Peyer's patch (tissue), 4 donors: ENCODE measurements at places on chromosomes 12 and 14.

DNA sequence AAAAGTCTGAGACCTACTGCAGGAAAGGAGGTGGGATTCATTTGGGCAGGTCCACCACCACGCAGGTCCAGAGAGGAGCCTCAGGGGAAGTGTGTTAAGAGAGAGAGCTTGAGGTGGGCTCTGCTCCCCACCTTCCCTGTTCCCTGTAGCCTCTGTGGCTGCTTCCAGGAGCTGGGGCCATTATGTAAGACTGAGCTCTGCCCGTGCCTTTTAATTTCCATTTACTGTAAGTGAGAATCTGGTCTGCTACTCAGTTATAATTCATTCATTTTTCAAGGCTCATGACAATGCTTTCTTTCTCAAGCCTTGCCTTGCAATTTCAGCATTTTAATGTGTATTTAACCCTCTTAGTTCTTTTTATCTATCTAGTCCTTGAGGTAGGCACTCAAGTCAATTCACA lies 8.3 kb downstream of the SLC4A8 start:
- DNase-seq: no peak

DNA sequence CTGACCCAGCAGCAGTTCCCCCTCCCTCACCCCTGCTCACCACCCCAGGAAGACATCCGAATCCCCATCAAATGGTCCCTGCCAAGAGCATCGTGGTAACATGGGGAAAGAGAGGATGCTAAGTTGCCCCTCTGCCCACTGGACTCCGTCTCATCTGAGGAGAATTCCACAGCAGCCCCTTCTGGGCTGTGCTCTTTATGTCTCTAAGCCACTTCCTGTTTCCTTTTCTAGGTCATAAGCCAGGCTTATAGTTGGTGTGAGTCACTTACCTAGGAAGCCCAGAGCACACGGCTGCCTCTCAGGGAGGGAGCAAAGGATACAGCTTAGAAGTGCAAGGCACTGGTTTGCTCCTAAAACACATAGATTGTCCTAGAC lies 76.0 kb downstream of the VCPKMT start:
- DNase-seq: no peak

DNA sequence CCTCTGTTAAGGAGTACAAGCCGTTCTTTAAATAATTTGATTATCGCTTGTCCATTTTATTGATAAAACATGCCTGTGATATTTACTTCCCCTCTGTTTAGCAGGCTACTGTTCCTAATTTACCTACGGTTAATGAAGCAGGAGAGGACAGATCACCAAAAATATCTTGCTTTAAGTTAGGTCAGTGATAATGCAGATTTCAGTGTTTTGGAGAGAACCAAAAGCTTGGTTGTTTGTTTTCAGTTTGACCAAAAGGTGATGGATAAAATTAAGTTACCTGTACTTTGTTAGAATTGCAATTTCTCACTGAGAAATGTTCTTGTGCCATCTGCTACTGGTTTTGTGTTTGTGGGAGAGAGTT lies 958 bp downstream of the SPATS2 start:
- DNase-seq: no peak

- DNase-seq: no peak
Measured at GRCh38 chr14:94387051-94388026, 1.1 kb downstream of the SERPINA1 start.

DNA sequence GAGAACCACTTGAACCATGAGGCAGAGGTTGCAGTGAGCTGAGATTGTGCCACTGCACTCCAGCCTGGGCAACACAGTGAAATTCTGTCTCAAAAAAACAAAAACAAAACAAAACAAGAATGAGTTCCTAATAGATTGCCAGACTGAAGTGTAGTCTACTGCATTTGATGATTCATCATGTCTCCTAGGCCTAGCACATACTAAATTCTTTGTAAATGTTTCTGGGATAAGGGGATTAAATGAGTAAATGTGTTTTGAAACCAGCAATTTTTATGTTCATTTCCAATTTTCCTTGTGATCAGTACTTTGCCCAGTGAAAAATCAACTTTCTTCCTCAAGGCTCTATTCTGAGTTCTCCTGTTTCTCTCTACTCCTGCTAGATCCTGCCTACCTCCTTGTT lies 2.9 kb upstream of the DYRK2 start:
- DNase-seq: no peak

- no peak for DNase-seq
Measured at GRCh38 chr14:36021591-36022320, 154.8 kb downstream of the PTCSC3 start.

DNA sequence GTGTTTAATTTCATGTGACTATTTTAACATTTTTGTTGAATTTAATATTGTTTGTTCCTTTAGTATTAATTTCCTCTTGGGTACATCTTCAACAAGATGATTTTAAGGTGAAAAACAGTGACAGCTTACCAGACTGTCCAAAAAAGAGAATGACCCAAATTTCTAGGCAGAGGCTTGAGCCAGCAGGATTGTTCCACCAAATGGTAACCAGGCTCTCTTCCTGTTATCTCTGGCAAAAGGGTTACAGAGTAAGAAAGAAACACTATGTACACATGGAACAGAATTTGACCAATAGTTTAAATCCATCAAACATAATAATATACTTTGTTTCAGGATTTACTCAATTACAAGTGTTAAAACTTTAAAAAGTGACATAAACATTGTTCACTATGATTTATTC lies 39.0 kb downstream of the YAF2 start:
- no peak for DNase-seq

DNA sequence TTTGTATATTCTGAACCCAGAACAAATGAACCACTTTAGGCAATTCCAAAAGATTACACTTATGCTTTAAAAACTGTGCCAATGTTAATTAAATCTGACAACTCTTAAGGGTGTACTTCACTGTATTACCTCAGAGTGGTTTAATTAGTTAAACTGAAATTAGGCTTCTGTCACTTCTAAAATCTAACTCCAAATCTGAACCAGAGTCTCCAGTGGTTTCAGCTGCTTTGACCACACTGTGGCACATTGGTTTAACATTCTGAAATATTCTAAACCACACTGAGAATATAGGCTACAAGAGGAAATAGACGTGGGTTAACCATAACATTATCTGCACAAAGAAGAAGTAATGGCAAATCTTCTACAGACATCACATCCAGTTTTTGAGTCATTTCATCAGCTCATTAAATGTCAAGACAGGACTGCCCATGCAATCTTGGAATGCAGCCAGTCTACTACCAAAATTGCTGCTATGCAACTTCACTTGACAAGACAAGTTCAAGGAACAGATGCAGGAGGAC lies 94.8 kb downstream of the LRP6 start:
- DNase-seq: no peak

DNA sequence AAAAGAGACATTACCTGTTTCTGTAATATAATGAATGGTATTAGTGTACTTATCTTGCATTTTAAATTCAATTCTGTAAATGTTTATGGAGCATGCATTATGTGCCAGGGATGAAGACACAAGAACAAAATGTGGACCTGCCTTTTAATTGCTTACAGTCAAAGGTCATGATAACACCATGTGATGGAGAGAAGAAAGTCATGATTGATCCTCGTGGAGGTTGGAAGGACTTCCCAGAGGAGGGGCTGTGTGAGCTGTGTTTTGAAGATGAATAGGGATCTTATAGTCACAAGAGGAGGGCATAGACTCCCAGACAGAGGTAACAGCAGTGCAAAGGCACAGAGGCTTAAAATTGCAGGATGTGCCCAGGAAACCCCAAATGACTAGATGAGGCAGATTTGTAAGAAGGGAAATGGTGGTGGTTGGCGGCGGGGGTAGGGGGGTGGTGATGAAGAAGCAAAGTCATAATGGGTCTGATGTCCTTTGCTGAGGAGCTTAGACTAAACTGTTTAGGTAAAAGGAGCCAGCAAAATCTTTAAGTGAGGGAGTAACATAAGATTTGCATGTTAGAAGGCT lies 151.5 kb downstream of the PRKCH start:
- no peak for DNase-seq

DNA sequence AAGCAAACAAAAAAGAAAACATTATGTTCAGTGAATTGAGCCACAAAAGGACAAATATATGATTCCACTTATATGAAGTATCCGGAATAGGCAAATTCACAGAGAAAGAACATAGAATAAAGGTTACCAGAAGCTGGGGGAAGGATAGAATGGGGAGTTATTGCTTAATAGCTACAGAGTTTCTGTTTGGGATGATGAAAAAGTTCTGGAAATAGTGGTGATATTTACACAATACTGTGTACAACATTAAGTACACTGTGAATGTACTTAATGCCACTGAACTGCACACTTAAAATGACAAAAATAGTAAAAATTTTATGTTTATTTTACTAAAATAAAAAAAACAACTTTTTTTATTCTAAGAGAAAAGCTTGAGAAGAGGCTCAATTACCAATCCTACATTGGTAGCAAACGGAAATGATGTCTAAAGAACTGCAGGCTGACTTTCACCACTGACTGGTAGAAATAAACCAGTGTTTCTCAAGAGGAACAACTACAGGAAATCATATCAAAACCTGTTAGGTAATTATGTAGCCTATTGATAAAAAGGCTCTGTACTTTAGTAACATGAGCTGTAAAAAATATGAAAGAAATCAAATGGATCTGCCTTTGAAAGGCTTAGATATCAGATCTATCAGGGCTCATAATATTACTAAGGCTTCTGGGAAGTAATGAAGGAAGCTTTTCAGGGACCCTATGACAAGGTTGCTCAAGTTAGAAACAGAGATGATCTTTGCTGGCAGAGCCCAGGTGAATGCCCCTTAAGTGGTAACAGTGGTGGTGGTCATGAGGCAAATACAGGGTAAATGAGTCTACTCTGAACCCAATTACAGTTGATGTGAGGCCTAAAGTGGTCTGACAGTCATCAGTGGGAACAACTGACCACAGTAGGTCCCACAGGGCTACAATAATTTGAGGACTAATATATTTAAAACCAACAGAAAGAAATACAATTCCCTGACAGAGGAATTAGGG lies 41.3 kb downstream of the BAZ1A start:
- no peak for DNase-seq

DNA sequence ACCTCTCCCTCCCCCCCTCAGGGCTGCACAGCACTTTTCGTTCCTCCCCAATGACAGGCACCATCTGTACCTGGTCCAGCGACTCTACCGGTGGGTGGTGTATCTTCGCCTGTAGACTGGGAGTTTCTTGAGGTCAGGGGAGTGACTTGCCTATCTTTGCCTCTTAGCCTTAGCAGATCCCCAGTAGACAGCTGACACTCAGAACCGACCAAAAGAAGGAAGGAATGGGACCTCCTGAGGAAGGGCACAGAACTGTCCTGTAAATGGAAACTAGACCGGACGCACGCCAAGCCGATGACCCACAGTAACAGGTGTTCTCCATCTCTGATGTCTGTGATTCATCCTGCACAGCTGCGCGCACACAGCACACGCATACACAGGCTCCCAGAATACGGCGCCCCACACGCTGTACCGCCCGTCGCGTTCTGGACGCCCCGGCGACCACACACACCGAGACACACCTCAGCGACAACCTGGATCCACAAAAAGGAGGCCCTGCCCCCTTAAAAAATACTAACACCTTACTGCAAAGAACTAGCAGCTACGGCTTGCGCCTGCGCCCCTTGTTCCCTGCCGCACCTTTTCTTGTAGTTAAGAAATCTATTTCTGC lies 673 bp upstream of the TTC9 start:
- DNase-seq: peak; percentile 82

GRCh38 chr14:74546416-74546815 lies 52.9 kb downstream of the ISCA2 start:
- no peak for DNase-seq

GRCh38 chr14:29821661-29822429 lies 105.8 kb downstream of the PRKD1 start:
- no peak for DNase-seq

GRCh38 chr14:93036652-93037345 lies 78.9 kb downstream of the ITPK1 start:
- DNase-seq: no peak

DNA sequence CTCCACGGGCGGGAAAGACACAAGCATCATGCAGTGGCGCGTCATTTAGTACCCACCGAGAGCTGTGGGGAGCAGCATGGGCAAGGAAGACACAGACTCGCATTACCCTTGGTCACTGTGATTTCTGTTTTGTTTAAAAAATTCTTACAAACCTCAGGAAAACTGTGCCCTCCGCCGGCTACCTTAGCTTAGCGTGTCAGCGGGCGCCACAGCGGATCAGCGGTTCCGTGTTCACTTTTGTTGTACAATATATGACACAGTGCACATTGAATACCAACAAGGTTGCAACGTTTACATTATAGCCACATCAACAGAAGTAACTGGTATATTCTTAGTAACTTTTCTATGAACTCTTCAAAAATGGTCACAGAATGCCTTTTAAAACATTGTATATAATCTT lies 125.2 kb upstream of the EVL start:
- DNase-seq: no peak

DNA sequence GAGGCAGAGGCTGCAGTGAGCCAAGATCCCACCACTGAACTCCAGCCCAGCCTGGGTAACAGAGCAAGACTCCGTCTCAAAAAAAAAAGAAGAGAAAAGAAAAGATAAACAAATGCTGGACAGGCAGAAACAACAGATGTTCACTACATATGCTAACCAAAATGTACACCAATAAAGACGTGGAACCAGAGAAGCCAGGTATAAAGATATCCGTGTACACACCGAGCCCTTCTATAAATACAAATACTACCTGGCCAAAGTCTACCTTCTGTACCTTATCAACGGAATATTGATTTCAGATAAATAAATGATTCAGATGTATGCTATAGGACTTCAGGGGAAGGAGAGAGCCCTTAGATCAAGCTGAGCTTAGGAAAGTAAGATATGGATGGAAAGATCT lies 10.8 kb upstream of the KRT8 start:
- no peak for DNase-seq

GRCh38 chr14:29042551-29042950 lies 276.0 kb downstream of the FOXG1 start:
- DNase-seq: no peak

- no peak for DNase-seq
Measured at GRCh38 chr14:51386411-51386810, 146.4 kb downstream of the TMX1 start.

GRCh38 chr14:79583738-79584408 lies 627.4 kb downstream of the DIO2 start:
- no peak for DNase-seq

DNA sequence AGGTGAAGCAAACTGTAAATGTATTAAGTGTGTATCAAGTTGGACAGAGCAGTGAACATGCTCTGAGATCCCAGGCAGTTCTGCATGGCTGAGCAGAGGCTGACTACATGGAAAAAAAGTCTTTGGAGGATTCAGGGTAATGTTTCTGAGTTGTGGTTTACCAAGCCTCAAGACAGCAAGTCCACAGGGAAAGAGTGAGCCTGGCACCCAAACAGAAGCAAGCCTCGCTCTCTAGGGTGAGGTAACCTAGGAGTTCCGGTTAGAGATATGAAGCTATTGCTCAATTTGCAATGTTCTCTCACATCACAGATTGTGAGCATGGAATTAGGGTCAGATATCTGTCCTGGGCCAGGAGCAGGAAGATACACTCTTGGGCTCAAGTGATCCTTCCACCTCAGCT lies 158.6 kb downstream of the MON2 start:
- no peak for DNase-seq
